Kidney (tissue), 22 donors: ENCODE measurements at places on chromosomes 16 and 17. TPM values are rescaled to one million over a fixed set of nuclear protein-coding genes. Genes with fewer than 3 reads are reported as not detected.

DNA sequence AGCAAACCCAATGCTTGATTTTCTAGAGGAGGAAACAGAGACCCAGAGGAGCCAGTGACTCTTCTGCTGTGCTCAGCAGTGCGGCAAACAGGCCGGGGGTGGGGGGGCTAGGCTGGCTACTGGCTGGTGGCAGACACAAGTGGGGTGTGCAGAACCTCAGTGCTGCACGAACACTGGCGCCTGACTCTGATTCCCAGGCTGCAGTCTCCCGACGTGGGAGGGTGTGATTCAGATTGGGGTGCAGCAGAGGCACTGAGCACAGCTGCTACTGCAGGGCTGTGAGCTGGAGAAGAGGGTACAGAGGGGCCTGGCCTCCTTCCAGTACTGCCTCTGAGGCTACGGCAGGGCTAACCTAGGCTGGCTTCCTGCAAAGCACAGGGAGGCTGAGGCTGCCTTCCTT, 8.1 kb downstream of the RPL19 start:
- peaks cover 15% of the 10 kb centered on the region for H3K4me1 ChIP-seq
- no peak overlapping the region for H3K4me3 ChIP-seq
- H3K27me3 ChIP-seq = no peaks in the 10 kb centered on the region
- no peak for DNase-seq
- H3K27ac ChIP-seq = no peak overlapping the region
- H3K36me3 ChIP-seq = peaks cover 17% of the 10 kb centered on the region

DNA sequence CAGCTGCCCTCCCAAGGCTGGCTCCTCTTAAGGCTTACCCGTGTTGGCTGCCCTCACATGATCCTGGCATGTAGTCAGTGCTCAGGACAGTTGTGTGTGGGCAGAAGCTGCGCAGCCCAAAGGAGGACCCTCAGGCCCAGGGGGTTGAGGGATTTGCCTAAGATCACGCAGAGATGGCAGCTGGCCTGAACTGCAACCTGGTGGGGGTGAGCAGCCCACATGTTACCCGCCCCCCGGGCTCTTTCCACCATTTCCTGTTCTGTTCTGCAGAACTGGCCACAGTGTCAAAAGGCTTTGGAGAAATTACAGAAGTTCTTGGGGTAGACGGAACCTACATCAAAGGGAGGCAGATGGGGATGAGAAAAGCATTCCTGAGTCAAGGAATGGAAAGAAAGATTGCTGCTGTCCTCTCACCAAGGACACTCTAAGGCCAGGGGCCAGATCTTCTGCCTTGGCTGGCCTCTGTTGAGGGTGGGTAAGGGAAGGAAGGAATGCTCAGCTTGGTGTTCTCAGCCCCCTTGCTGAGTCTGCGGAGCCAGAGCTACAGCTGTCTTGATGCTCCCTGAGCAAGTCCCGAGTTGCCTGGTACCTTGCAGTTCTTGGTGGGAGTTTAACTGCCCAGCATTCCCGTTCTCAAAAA, 53.0 kb downstream of the EPN2 start:
- no peak overlapping the region for H3K4me3 ChIP-seq
- H3K4me1 ChIP-seq = peaks cover 13% of the 10 kb centered on the region
- no peaks in the 10 kb centered on the region for H3K27me3 ChIP-seq
- no peaks in the 10 kb centered on the region for H3K36me3 ChIP-seq

PABPN1L gene
- not detected for total RNA-seq

DNA sequence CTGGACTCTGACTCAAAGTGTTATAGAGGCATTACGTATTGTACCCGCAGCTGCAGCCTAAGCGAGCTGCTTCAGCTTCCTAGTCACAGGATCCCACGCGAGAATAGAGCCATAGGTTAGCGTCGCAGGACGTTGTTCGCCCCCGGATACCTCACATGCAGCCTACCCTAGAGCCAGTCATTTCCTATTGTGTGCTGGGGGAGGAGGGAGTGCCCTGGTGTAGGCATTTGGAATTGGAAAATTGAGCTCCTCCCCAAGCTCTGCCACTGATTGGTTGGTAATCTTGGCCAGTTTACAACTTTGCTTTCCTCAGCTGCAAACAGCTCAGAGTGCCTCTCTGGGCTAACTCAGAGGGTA, 530 bp downstream of the NAA60 start:
- H3K4me3 ChIP-seq = peak overlapping the region; percentile 73
- no peak for DNase-seq
- peaks cover 3% of the 10 kb centered on the region for H3K36me3 ChIP-seq
- peak overlapping the region; percentile 80 for H3K27ac ChIP-seq
- H3K27me3 ChIP-seq = no peaks in the 10 kb centered on the region

RAB26 gene
- 1.5 TPM for total RNA-seq

PIPOX gene
- 2.8 TPM for total RNA-seq

DVL2 gene
- total RNA-seq = 35.8 TPM

GRCh38 chr17:79129523-79129922, 54.9 kb downstream of the ENGASE start:
- no peaks in the 10 kb centered on the region for H3K36me3 ChIP-seq
- H3K27ac ChIP-seq = no peak overlapping the region
- H3K27me3 ChIP-seq = no peaks in the 10 kb centered on the region
- no peak for DNase-seq
- H3K4me1 ChIP-seq = no peaks in the 10 kb centered on the region

DNA sequence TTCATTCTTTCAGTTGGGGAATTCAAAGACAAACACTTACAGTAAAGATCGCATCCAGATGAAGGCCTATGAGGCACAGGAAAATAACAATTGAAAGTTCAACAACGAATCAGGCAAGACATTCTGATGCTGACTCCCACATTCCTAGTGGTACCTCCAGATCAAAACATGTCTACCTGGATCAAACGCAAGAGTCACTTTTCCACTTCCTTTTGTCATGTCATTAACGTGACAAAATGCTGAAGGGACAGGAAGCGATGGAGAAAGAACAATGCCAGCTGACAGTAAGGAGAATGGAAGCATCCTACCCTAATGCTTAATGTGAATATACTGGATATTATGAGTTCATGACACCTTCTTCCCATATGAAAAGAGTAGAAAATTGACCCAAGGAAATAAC, 365.4 kb upstream of the CDH11 start:
- DNase-seq = no peak
- H3K4me1 ChIP-seq = no peaks in the 10 kb centered on the region
- H3K27ac ChIP-seq = no peak overlapping the region
- H3K27me3 ChIP-seq = no peaks in the 10 kb centered on the region
- no peak overlapping the region for H3K4me3 ChIP-seq
- no peaks in the 10 kb centered on the region for H3K36me3 ChIP-seq
